Cardiac septum (tissue), 1 donor: ENCODE measurements at places on chromosomes 4 and X.

DNA sequence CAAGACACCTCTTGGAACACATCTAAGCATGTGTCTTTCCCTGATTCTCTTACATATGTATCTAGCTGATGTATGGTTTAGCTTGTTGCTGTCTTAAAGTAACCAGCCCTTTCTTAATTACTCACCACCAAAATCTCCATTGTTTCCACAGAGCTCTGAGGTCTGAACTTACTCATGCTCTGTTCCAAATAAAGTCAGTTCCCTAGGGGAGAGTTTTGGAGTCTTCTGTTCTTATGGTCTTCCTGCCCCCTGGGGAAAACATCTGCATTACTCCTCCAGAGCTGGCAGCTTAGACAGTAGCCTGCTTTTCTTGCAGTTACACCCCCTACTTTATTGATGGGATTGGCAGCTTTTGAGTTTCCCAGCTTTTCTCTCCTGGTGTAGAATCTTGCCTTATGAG, 125.8 kb downstream of the EDA start:
- no peak for DNase-seq

DNA sequence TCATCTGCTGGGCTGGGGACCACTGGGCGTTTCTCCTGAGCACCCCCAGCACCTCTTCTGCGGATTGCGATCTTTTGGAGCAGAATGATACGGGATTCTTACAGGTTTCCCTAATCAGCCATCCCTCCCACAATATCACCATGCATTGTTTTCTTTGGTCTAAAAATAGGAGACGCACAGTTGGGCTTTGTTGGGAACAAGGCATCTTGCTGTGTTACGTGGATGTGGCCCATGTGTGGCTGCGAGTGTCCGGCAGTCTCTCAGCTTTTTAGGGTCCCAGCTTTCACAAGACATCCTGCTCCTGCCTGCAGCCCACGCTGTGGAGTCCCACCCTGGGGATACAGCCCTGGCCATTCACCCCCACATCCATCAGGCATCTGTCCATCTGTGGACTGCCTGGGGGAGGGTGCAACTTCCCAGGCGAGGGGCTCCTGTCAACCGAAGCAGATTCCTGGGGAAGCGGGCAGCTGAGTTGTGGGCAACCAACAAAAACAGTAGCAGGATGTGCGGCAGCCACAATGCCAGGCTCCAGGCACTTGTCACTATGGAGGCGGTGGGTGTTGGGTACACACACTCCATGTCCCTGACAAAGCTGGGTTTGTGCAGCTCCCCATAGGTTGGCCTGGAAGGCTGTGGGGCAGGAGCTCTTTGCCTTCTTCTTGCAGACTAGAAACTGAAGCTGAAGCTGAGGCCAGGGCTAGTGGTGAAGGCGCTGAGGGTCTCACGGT, 185.5 kb upstream of the PSAPL1 start:
- no peak for DNase-seq

GRCh38 chr4:76782837-76783236, 115.1 kb downstream of the SOWAHB start:
- no peak for DNase-seq

- no peak for DNase-seq
These were observed 67.3 kb upstream of the DDIT4L start for GRCh38 chr4:100257567-100257966.

DNA sequence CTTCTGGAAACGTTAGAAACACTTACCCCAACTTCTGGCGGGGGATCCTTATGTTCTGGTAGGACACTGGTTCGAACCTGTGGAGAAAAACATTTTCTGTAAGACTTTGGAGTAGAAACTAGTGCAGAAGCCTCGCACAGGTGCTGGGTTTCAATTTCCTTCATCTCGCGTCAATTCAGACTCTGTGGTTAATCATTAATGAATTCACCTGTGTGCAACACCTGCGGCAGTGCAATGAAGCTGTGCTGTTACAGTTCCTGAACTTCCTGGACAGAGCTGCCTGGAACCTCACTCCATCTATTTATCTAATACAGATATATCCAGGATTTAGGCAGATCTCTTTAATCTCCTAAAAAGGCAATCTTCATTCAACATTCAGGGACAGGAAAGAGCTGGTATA, 531.4 kb downstream of the INPP4B start:
- no peak for DNase-seq

GRCh38 chr4:24664956-24665355, 80.6 kb upstream of the DHX15 start:
- DNase-seq, result no peak

DNA sequence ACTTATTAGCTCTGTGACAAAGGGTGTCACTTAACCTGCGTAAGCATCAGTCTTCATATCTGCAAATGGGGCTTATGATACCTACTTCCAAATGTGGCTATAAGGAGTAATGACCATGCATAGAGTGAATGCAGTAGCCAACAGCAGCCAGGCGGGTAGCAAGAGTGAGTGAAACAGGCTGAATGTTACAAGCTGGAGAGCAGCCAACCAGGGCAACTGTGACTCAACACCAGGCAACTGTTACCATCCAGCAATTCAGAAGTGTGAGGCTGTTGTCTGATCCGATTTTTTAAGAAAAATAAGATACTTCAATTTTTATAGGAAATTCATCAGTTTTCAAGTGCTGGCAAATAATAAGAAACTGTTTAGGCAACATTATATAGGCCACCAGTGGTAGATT, 270.2 kb upstream of the TAPT1 start:
- no peak for DNase-seq

DNA sequence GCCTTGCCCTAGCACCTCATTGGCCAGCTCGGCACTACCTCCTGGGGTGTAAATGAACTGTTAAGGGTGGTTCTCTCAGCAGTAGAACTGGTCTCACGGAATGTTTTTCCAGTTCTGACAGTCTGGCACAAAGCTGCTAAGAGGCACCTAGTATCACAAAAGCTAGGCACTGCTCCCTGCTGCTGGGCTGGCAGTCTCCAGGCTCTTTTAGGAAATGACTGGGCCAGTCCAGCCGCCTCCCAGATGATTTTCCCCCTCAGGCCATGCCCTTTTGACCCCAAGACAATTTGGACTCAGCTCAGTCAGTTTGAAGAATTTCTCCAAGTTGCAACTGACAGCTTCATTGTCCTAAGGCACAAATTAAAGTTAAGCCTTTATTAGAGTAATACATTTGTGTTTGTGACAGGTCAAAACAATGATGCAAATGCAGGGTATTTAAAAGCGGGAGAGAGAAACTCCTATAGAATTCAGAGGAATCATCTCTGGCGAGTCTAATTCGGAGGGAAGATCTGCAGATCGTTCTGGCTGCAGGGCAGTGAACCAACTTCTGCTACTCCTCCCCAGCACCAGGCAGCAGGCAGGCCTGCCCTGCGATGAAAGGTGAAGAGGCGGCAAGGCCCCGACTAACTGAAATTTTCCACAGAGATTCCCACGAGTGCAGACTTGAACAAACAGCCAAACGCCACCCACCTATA, 7.9 kb downstream of the FRMD7 start:
- DNase-seq, result no peak

GRCh38 chrX:254630-255215, 26.5 kb upstream of the PLCXD1 start:
- DNase-seq, result no peak

DNA sequence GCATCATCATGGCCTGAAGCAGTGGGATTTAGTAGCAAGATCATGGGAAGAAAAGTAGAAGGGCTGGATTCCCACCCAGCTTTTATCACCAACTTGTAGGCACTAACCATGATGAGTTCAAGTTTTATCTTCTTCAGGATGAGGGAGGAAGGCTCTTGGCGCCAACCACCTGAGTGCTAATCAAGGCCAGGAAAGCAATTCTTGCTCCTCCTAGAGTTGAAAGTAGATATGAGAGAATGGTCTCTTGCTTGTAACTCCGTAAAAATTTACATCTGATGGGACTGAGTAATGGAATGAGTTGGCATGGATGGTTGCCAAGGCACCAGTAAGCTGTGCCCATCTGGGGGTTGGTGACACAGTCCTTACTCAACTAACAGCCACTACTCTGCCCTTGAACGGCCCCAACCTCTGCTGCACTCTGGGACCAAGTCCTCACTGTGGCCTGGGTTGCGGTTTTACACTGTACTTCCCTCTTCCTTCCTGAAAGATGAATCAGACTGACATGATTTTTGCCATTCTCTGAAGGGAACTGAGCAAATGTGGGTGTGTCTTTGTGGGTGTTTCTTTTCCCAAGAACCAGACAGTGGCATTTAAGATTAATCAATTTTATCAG, 39.4 kb upstream of the NDP start:
- DNase-seq, result peak; percentile 82

DNA sequence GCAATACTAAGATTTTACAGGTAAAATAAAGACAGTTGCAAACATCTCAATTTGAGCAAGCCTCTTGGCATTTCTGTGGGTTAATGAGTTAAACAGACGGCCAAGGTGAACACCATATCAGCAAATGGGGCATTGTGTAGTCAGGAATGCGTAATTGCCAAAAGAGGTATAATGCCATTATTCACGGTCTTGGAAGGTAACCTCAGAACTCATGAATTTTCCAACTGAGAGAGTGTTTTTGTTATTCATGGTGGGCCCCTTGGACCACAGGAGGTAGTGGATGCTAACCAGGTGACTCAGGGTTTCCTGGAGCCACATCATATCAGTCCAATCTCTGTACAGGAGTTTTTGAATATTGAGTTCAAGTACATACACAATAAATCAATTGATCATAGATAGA, 368.0 kb upstream of the TECRL start:
- no peak for DNase-seq

DNA sequence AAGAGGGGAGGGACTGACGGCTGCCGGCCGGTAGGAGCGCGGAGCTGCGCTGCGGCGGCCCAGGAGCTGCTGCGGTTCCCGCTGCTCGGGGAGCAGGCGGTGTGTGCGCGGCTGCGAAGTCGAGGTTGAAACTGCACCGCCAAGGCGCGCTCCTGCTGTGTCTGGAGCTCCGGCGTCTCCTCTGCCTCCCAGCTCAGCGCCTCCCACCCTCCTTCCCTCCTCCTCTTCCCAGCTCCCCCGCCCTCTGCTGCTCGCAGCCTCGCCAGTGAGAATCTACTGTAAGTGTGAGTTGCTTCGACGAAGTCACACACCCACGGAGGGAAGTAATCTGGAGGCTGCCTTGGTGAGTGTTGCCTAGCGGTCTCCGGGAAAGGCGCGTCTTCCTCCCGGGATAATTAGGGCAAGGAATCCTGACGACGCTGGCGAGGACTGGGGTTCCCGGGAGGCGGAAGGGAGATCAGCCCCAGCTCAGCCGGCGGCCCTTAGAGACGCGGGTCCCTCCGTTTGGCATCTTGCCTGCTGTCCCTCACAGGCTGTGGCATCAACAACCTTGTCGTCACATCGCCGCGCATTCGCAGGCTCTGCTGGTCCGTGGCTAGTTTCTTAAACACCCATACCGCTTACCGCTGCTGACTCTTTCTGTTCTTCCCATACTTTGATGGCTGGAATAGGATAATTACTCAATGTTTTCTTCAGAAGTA, at the start of gene EPHA5:
Gene EPHA5 (minus strand): TSS at position 159 of the 701 bp plus-strand sequence. CDS start 747 bp downstream, outside the sequence.
- DNase-seq, result peak; percentile 80

GRCh38 chr4:13544606-13545393, 492 bp upstream of the NKX3-2 start:
- DNase-seq, result peak; percentile 85

- no peak for DNase-seq
These were observed 61.4 kb upstream of the ZCCHC13 start for GRCh38 chrX:74242484-74243138.

- no peak for DNase-seq
These were observed 83.8 kb downstream of the GRID2 start for GRCh38 chr4:92387459-92388069.

GRCh38 chr4:24796620-24797019, 1.2 kb downstream of the SOD3 start:
- DNase-seq, result no peak

DNA sequence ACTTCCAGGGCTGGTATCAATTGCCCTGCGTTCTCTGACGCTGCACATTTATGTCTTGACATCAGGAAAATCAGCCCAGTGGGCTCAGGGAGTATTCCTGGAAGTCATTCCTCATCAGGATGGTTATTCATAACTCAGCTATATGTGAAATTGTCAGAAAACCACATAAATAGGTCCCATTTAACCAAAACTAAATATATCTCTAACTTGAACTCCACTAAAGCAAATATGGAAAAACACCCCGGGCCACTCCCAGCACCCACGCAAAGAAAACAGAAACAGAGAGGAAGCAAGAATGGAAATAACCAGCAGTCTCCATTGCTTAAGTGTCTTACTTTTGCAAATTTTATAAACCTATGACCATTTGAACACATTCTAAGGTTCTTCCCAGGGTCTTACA, 112.0 kb downstream of the IRF2 start:
- no peak for DNase-seq

DNA sequence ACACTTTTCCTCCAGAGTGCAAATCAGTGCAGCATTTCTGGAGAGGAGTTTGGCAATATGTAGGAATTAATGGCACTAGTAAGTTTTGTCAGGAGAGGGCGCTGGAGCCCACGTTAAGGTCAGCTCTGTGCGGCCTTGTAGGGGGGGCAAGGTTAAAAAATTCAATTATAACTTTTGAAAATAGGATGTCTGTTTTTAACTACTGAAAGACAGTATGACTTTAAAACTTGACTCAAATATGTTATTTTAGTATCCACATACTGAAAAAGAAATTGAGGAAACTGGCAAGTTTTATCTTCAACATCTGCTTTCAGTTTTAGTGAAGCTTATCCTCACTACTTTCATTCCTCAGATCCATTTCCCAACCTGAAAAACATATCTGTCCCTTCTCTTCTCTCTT, 30.9 kb upstream of the HSD17B13 start:
- DNase-seq, result no peak

GRCh38 chr4:5998333-5998936, 19.8 kb downstream of the C4orf50 start:
- peak; percentile 77 for DNase-seq

DNA sequence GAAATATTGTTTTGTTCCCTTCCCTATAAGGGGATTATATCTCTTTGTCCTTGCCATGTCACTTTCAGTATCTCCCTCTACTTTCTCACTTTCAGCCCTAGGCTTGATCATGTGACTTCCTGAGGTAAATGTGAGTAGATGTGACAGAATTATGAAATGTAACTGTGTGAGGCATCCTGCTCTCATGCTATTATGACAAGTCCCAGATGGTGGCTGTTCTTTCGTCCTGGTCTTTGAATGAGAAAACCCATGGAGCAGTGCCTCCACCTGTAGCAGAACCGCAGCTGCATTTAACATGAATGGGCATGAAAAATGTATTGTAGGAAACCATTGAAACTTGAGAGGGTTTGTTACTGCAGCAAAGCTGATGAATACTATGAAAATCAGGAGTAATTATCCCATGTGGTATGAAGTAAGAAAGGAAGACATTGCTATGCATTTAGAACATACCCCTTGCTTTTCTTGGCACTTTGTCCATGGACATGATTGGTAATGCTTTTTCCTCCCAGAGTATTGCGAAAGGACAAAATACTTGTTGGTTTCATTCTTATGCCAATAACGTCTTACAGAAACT, 202.2 kb upstream of the GPRIN3 start:
- no peak for DNase-seq

- DNase-seq, result no peak
These were observed 1821.7 kb downstream of the ARAP2 start for GRCh38 chr4:34422472-34423175.

DNA sequence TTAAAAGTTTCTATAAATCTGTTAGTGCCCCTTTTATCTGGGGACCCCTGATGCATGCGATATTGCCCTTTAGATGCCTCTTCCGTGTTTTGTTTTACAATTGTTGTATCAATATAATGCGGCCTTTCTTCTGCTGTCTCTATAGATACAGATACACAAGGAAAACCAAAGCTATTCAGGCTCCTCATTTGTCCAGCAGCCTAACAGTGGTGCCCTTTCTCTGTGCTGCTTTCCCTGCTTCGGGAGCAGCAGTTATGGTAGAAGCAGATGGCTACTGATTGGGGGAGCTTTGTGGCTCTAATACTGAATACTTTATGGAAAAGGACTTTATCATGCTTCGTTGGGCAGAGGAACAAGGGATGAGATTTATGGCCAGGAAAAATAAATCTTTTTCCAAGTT, 10.6 kb upstream of the PRDM8 start:
- DNase-seq, result no peak

GRCh38 chr4:187586892-187587291, 408.7 kb upstream of the ZFP42 start:
- no peak for DNase-seq
